Stimulated activated CD4-positive, alpha-beta T cell treated with anti-CD3 and anti-CD28 coated beads, Interleukin-15, amount 100 ng/mL, for 48 hours (primary cell): ENCODE measurements at places on chromosomes 6 and 20.

DNA sequence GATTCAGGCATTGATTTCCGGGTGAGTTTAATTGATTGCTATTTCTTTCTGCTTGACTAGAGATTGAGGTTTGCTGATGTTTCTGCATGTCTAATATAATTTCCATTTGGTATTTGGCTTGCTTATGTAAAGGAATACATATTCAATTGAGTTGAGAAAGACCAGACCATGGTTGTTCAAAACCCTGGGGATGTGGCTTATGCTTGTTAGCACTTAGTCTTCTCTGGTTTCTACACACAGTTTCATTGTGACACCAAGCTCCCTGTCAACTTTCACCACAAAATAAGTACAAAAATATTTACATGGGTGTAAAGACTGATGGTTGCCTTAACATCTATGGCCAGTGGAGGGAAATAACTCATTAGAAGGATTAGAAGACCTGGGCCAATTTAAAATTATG, 209.6 kb downstream of the CDH26 start:
- DNase-seq = no peak

DNA sequence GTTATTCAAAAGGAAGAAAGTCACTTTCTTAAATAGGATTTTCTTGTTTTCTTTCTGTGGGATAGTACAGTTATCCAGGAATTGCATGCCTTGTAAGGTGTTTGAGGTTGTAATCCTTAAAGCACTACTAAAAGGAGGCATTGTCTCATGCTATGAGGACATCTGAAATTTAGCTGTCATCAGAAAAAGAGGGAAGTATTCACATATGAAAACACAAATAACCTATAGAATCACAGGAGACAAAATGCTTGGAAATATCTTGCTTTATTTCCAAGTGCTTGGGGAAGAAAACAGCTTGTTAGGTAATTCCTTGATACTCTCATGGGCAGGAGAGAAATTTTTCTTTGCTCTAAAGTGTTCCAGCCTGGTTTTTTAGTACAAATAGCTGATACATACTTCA, 40.1 kb downstream of the HECA start:
- no peak for DNase-seq

- no peak for DNase-seq
Measured at GRCh38 chr20:46351357-46352058, 43.2 kb upstream of the CDH22 start.

GRCh38 chr6:144284783-144285547, at the start of gene UTRN:
UTRN (plus strand) TSS chr6:144285335; CDS start chr6:144291829, 6,494 bp downstream.
- peak; percentile 10 for DNase-seq

- DNase-seq = no peak
Measured at GRCh38 chr6:116073765-116074440, 13.2 kb upstream of the FRK start.

DNA sequence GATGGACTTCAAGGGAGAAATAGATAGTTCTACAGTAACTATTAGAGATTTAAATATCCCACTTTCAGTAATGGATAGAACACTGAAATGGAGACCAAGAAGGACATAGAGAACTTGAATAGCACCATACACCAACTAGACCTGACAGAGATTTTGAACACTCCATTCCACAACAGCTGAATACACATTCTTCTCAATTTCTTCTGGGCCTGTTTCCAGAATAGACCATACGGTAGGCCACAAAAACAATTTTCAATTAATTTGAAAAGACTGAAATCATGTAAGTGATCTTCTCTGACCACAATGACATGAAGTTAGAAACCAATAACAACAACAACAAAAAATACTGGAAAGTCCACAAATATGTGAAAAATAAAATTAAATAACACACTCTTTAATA, 979.1 kb upstream of the FLRT3 start:
- no peak for DNase-seq

DNA sequence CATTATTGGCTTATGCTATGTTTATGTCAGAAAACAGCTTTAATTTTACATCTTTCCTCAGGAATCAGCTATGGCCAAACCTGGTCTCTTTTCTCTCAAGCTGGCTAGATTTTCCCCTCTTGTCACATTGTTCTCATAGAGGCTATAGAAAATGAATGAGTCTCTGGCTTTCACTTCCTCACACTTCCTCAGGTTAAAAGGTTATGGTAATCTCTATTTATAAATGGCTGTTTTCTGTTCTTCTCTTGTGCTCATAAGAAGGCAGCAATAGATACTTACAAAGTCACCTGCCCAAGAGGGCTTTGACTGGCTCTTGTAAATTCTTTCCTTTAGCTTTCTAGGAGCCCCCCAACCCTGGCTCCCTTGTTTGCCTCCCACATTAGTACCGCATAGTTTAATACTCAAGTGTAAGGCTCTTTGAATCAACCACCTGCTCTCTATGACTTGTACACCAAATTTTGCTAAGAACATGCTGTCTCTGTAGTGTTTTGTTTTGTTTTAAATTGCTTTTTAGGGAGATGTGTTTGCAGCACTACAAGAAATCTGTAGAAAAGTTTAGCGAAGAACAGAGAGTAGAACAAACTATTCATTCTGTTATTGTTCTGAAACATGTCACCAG, 897.4 kb upstream of the CITED2 start:
- no peak for DNase-seq

DNA sequence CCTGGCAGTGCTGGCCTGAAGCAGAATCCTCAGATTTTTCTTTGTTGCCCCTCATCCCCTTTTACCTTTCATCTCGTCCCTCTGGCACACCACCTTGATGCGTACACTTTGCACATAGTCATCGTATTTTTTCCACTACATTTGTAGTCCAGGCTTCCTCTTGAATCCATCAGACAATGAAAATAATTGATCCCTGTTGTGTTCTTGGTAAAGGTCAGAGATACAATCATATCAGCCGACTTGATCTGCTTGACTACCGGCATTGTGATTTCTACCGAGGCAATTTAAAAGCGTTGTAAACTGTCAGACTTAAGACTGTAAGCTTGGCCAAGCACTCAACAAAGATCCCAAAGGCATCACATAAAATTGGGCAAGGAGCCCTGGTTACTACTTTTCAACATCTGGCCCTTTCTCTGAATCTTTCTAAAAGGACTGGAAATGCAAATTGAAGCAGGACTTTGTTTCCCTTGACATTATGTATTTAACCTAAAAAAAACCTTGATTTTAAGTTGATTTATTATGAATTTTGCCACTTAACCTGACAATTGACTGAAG, 512.6 kb downstream of the LMBRD1 start:
- no peak for DNase-seq

DNA sequence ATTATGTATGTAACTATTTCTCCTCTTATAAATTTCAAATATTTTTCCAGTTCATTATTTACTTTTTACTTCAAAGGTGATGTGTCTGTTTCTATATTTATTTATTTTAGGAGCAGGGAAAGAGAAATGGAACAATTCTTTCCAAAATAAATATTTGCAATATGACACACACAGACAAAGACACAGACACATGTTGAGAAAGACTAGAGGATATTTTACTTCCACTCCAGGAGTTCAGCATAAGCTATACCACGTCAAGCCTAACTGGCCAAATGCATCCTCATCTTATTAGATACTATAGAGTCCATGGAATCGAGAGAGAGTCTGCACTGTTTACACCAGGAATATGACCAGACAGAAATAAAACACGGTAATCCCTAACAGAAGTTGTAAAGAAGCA, 13.3 kb downstream of the RALGAPA2 start:
- DNase-seq = no peak

- DNase-seq = no peak
Measured at GRCh38 chr6:79094938-79095337, 16.9 kb upstream of the PHIP start.

DNA sequence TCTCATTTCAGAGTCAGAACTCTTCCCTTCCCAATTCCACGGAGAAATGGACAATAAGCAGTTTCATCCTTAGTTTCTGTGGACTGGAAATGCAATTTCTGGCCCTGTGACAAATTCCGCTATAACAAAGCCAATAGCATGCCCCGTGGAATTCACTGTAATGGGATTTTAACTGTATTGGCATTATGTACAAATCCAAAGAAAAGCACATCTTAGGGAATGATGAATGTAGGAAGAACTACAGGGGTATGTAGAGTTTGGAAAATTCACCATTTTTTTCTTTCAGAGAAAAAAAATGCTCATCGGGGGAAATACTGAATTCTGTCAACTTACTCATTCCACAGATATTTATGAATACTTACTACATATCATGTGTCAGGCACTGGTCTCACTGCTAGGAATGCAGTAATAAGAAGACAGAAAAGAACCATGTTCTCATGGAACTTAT, 43.5 kb downstream of the KIF6 start:
- DNase-seq = no peak

GRCh38 chr6:169205176-169206160, 48.2 kb downstream of the THBS2 start:
- DNase-seq = no peak

DNA sequence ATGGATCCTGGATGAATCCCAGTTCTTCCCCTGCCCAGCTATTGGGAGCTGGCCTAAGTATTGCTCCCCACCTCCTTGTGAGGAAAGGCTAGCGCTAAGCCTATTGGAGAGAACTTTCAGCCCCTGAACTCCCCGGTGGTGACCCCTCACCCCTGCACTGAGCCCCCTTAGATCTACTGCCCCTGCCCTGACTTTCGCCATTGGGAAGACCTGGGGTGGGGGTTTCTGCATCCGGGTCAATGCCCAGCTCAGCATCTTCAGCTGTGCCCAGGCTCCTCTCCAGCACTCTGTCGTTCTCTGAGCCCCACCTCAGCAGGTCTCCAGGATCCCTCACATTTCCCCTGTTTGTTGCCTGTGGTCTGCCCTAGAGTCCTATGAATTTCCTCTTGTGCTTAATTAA, 9.0 kb downstream of the TREML4 start:
- DNase-seq = no peak

DNA sequence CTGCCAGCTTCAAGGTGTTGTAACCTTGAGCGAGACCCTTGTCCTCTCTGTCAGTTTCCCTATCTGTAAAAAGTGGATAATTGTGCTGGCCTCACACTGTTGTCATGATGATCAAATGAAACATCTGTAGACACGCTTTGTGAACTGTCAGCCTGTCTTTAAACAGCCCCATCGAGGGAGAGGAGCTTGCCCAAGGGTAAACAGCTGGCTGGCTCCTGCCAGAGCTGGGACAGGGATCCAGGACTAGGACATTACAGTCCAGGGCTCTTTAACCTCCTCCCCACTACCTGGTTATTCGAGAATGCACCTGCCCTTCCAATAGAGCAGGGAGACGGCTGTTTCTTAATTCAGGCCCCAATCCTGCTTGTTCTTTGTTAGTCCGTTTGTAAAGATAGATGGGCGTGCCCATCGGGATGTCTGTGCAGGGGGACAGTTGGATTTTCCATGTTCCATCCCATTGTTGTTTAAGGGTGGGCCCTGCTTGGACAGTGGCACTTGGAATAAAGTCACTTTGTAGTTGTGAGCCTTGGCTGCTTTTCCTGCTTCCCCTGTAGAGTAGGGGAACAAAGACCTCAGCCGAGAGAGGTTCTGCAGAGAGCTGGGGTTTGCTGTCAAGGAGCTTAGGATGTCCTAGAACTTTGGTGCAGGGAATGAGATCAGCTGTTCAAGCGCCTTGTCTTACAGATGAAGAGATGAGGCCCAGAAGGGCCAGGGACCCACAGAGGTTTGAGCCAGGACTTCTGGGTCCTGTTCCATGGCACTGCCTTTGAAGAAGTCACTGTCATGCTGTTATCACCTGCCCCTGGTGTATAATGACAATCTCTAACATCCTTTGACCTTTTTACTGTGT, 77.9 kb upstream of the MYL9 start:
- no peak for DNase-seq

GRCh38 chr6:41443616-41444525, 102.3 kb upstream of the FOXP4 start:
- no peak for DNase-seq

DNA sequence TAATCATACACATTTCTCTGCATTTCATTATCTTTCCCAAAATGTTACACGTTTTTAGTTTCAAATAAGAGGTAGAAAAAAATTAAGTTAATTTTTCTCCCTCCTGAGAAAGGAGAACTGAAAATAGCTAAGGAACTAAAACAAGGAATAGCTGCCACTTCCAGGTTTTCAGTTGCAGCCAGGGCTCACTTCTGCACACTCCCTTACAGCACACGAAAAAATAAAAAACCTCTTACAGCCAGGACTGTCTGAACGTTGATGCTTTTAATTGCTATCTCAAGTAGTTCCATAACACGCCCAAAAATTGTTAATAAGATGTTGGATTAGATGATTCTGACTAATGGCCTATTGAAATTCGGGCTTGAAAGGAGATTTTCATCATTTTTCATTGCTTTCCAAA, 153.7 kb upstream of the THBS2 start:
- DNase-seq = no peak

DNA sequence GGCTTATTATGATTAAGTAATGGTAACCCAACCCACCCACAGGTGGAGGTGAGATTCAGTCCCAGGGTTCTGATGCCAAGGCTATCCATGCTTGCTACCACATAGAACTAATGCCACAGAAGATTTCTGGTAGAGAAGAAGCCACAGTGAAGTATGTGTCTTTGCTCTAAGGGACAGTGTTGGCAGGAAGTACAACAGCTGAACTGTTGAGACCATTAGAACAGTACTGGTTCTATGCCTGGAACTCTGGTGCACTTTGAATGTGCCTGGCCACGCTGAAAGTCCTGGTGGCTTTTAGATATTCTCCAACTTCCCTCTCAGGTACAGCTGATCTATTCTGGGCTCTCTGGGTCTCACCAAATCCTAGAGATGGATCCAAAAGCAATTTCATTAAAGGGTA, 7.8 kb downstream of the STX7 start:
- no peak for DNase-seq

DNA sequence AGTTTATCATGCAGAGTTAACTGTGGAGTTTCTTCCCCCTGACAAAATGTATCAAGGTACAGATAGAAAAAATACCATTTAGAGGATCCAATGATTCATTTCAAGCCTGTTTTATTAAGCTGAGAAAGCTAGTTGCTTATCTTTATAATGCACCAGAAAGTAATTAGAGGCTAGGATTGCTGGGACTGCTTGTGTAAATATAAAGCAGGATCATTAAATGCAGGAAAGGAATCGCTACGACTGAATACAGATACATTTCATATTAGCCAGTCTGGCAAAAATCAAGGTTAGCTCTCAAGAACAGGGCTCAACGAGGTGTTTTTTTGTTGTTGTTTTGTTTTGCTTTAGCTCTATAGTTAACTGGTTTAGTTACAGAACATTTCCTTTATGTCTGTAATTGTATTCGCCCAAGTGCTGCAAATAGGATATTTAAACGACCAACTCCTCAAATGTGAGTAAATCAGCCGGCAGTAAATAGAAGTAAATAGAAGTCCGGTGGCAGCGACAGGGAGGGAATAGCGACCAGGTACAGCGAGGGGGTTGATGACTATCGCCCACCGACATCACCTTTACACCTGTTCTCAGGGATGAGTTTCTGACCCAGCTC, 748 bp downstream of the UBE2J1 start:
- no peak for DNase-seq

GRCh38 chr20:8254911-8255582, 123.0 kb downstream of the PLCB1 start:
- no peak for DNase-seq

DNA sequence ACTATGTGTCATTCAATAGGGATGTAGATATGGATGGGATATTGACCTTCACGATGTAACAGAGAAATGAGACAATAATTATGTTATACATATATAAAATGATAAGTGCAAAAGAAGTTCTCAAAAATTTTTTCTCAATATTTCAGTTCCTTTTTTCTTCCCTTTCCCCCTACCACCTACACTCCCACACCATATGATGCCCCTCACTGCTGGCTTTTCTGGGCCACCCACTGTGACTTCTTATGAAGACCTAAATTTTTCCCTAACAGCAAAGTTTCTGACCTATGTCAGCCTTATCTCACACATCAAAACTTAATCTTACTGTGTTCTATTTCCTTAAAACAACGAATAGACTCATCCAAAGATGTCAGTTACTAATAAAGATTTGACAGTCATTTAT, 89.9 kb upstream of the MYLIP start:
- DNase-seq = no peak
